ENCODE measurements at places on chromosomes 12 and 14. TPM values are rescaled to one million over a fixed set of nuclear protein-coding genes. Genes with fewer than 3 reads are reported as not detected.

- peak; percentile 81 for DNase-seq
Observed at GRCh38 chr14:106875503-106875902, 1349.1 kb downstream of the TMEM121 start.

DNA sequence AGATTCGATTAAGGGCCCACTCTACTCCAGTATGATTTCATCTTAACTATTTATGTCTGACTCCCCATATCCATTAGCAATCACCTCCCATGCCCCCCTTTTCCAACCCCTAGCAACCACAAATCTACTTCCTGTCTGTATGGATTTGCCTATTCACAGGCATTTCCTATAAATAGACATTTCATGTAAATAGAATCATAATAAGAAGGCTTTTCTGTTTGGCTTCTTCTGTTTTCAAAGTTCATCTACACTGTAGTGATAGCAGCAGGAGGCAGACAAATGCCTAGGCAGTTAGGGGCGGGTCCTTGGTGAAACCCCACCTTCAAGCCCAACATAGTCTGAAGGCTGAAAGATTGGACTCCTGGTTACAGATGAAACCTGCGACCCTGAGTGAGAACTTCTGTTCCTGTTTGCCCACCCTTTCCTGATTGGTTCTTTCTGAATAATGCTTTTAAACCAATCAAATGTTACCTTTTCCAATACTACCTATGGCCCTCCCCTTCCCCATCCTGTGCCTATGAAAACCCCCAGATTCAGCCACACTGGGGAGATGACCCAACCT is 62.1 kb upstream of the HECTD1 start:
- DNase-seq: no peak

DNA sequence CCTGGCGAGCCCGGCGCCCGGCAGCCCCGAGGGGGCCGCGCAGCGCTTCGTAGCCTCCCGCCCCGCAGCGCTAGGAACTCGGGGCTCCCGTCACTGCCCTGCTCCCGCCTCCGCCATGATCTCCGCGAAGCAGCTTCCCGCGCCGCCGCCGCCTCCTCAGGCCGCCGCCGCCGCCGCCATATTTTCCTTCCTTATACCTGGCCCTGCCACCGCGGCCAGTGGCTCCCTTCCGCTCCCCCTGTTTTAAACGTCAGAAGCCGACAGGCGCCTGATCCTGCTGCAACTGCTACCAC is 286 bp downstream of the PPP4R3A start:
- DNase-seq: no peak

- DNase-seq: no peak
Observed at GRCh38 chr12:29238822-29239291, 89.8 kb downstream of the FAR2 start.

DNA sequence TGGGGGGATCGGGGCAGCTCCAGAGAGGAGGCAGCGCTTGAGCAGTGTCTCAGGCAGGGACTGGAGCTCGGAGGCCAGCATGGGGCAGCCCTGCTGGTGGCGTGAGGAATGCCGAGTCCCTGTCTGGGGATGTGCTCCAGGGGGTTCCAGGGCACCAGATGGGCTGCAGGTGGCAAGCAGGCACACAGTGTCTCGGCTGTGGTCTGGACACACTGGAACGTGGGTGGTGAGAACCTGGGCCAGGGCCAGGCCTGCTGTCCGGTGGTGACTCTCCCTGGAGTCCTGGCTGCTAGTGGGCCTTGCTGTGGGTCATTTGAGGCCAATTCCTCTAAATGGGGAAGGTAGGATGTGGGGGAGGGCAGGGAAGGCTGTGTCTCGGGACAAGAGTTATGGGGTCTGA is 199.4 kb upstream of the RTL1 start:
- DNase-seq: no peak

GRCh38 chr12:65795453-65795852 is 28.8 kb upstream of the HMGA2 start:
- DNase-seq: no peak

GRCh38 chr14:94026889-94027469 is 839 bp downstream of the OTUB2 start:
- no peak for DNase-seq

DNA sequence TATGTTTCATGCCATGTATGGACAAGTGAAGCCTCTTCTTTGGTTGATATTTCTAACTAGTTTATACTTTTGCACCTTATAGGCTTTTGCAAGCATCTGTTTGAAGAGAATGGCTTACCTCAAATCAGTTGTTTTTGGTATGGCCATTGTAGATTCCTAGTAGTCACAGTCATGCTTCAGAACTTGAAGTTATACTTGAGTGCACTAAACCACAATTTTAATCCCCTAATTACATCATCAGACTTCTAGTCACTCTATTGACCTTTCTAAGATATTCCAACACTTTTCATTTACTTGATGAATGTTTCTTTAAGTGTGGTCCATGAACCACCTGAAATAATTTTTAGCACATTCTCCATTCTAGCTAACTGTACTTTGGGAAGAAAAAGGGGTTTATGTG is 18.6 kb upstream of the KLRB1 start:
- DNase-seq: no peak

DNA sequence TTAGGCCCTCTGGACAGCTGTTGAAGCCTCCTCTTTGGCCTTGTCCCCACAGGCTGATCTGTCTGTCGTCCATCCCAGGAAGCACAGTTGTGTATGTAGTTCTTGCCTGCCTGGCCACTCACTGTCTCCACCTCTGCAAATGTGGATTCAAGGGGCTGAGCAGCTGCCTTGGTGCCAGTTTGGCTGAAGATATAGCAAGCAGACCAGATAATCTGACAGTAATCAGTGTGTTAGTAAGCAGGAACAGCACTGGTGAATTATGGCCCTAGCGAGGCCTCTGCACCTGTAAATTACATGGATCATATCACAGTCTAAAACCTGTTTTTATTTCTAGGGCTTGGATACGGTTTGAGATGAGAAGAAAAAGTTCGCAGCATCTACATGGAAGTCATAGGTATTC is 282.5 kb upstream of the NOS1 start:
- DNase-seq: no peak

DNA sequence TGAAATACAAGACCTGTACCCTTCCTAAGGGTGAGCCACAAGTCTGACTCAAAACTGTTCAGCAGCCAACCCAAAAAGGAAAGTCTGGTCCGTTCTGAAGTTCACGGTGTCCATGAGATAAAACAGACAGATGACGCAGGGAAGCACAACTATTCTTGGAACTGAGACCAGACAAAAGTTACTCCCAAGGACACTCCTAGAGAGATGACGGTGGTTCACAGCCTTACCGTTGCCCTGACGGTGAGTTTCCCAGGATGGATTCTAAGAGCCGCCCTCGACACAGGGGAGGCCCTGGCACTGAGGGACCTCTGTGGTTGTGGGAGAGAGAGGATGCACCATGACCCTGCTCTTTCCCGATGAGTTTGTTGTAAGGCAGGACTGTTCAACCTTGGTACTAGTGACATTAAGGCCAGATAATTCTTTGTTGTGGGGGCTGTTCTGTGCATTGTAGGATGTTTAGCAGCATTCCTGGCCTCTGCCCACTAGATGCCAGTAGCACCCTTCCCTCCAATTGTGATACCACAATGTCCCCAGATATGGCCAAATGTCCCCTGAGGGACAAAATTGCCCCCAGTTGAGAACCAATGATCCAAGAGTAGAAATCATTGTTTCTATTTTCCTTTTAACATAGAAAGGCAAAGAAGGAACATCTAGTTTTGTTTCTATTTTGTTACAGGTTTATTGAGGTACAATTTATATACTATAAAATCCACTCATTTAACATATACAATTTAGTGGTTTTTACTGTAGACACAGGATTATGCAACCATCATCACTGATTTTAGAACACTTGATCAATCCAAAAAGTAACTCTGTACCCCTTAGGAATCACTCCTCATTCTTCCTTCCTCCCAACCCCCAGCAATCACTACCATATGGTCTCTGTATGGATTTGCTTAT is 23.0 kb downstream of the OR10P1 start:
- DNase-seq: peak; percentile 22

GRCh38 chr12:8637666-8638065 is 25.0 kb downstream of the MFAP5 start:
- no peak for DNase-seq

The MYBPC1 gene
- total RNA-seq: not detected

The OR10G3 gene
- not detected for total RNA-seq

The METTL17 gene
- 89.3 TPM for total RNA-seq

The SLC10A1 gene
- total RNA-seq: not detected

The SLC17A8 gene
- not detected for total RNA-seq

The TCL1B gene
- total RNA-seq: not detected
